ENCODE measurements at places on chromosomes 1 and 21.

- DNase-seq, result no peak
Observed at GRCh38 chr1:236089046-236089773, 24.3 kb upstream of the NID1 start.

DNA sequence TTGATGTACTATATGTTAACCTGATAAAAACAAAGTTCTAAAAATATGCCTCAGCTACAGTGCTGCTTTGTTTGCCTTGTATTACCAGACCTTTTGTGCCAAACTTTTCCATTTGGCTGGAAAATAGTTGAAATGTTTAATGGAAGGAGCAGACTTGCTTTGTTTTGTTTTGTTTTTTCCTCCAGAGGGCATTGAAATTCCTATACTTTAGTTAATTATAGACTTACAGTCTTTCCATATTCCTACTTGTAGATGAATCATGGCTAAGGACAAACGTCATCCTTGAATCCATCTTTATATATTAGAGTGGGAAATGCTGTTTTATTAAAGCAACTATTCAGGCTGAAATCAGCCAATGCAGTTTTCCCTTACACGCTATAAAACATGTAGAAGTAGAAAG, 6.7 kb downstream of the CAP1 start:
- no peak for DNase-seq

- DNase-seq, result no peak
Observed at GRCh38 chr1:156070548-156070947, 9.6 kb downstream of the RAB25 start.

GRCh38 chr1:37181425-37181824, 147.1 kb upstream of the GRIK3 start:
- DNase-seq, result no peak

DNA sequence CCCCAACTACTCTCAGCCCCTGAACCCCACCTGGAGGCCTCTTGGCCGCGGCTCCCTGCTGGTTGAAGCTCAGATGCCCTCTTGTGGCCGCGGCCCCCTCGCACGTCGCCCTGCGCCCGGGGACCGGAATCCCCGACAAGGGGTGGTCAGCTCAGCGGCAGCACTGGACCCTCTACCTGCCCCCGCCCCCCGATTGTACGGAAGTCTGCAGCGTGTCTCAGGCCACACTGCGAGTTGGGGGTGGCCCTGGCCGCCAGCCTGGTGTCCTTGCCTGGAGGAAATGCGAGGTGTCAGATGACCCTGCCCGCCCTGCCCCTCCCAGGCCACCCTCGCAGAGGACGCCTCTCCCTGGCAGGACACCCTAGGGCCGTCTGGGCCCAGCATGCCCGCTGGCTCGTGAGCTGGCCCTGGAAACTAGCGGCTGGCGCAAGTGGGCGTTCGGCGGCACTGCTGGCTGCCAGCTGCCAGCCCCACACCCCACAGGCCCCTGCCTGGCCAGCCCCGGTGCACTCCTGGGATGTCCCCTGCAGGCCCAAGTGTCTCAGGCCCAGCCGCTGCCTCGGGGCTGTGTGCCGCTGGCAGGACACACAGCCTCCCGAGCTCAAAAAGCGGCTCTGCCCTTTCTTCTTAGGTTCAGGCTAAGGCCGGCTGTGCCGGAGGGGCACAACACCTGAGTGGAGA, 60.8 kb downstream of the EDN2 start:
- DNase-seq, result peak; percentile 96

GRCh38 chr1:68046885-68047658, 3.4 kb downstream of the DIRAS3 start:
- no peak for DNase-seq

DNA sequence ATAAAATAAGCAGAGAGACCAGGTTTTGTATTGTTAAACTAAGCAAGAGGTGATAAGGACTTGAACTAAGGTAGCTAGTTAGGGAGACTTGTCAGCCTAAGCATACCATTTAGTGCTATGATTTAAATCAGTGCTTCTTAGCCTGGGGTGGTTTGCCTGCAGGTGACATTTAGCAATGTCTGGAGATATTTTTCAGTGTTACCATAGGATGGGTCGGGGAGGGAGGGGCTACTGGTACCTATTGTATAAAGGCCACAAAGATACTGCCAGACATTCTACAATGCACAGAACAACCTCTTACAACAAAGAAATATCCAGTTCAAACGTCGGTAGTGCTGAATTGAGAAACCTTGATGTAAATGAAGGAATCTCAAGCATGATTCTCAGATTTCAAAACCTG, 3.3 kb downstream of the ATP5PB start:
- DNase-seq, result no peak

- DNase-seq, result no peak
Observed at GRCh38 chr1:61743431-61743705, 1.1 kb downstream of the PATJ start.

DNA sequence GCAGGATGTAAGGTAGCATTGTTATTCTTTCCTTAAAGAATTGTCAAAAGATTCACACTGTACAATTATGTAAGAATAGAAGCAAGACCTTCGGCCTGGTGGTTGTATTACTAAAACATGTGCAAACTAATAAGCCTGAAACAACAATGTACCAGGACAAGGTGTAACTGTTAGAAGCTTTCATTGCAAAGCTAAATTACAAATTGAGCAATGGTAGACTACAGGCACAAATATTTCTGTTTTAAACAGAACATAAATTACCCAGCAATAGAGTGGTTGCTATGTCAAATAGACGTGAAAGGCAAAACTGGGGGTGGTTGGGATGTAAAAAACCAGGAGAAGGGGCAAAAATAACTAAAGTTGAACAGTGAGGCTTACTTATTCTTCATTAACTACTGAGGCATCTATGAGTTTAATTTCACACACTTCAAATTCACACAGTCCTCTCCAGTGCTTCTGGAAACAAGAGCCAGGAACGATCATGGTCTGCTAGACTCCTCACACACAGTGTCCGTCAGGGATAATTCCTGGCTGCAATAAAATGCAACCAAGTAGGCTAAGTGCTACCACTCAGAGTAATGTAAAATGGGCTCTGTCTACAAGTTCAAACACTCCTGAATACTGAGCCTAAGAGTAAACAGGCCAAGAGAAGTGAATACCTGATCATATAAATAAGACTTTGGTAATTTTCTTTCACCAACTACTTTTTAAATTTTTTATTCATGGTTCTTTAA, 39.3 kb upstream of the C1orf198 start:
- no peak for DNase-seq

DNA sequence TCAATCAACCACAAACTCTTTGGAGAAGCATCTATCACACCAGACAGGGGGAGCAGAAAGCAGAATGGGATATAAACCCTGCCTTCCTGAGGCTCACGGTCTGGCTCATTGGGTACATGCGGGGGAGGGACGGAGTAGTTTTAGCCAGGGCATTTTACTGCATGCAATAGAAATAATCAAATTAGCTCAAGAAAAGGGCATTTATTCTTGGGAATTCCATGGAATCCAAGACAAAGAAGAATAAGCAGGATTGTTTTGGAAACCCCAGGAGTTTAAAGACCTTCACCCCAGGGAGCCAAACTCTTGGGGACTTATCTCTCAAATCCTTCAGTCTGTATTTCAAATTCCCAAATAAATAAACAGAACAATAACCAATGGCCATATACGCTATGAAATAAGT, 5.2 kb upstream of the KAZN start:
- no peak for DNase-seq

DNA sequence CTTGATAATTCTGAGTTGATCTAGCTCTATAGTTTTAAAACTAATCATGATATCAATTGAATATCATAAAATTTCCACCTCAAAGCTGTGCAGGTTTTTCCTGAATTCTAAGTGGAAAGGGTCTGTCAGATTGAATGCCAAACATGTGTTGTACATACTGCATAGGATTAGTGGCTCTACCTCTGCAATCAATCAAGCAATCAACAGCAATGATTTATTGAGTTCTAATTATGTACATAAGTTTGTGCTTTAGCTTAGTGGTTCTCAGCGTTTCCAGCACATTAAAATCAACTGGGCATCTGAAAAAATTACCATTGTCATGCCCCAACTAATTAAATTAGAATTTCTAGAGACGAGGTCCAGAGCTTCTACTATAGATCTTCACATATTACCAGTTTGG, 251.5 kb downstream of the BACH1 start:
- no peak for DNase-seq

DNA sequence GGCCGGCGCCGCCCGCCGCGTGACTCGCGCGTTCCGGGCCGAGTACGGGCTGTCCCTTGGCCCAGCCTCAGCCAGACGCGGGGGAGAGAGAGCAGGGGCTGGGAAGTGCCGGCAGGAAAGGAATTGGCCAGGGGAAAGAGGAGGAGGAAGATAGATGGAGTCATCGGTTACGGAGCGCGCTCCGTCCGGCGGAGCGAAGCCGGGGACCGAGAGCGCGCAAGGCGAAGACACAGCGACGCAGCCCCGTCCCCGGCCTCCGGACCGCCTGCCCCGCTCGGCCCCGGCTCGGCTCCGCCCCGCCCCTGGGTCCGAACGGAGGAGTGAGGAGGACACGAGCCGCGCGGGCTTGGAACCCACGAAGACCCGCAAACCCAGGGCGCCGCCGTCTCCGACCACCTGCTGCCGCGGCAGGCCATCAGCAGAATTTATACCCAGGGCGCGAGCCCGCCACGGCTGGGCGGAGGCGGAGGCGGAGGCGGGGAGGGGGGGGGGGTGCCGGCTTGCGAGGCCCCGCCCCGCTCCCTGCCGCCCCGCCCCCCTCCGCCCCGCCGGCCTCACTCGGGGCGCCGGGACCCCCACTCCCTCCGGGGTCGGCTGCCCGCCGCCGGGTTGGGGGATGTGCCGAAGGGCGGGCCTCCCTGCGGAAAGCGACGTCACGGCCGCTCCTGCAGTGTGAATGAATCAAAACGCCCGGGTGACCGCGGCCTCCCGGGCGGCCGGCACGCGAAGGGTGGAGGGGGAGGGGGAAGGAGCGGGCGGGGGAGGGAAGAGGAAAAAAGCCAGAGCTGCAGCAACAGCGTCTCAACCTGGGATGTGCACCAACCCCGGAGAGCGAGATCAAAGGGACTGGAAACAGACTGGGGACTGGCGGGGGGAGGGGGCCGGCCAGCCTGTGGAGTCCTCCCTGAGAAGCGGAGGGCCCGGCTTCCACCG, at the start of gene LHX4:
TSS of gene LHX4 (plus strand) at position 782 of the 933 bp plus-strand sequence. CDS start 266 bp downstream, outside the sequence.
- no peak for DNase-seq

- DNase-seq, result peak; percentile 62
Observed at GRCh38 chr21:38925923-38926322, 120.2 kb downstream of the ETS2 start.

- no peak for DNase-seq
Observed at GRCh38 chr1:192133350-192133926, 24.8 kb upstream of the RGS18 start.

GRCh38 chr1:165253818-165254254, 102.7 kb downstream of the LMX1A start:
- no peak for DNase-seq

- no peak for DNase-seq
Observed at GRCh38 chr1:70277875-70278274, 56.7 kb downstream of the SRSF11 start.

DNA sequence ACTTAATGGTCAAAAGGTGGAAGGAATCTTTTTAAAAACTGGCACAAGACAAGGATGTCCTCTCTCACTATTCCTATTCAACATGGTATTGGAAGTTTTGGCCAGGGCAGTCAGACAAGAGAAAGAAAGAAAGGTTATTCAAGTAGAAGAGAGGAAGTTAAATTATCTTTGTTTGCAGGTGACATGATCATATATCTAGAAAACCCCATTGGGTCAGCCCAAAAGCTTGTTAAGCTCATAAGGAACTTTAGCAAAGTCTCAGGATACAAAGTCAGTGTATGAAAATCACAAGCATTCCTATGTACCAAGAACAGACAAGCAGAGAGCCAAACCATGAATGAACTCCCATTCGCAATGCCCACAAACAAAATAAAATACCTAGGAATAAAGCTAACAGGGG, 5.4 kb upstream of the PGBD2 start:
- DNase-seq, result no peak

- DNase-seq, result no peak
Observed at GRCh38 chr1:63010913-63011660, 227.2 kb downstream of the ATG4C start.

DNA sequence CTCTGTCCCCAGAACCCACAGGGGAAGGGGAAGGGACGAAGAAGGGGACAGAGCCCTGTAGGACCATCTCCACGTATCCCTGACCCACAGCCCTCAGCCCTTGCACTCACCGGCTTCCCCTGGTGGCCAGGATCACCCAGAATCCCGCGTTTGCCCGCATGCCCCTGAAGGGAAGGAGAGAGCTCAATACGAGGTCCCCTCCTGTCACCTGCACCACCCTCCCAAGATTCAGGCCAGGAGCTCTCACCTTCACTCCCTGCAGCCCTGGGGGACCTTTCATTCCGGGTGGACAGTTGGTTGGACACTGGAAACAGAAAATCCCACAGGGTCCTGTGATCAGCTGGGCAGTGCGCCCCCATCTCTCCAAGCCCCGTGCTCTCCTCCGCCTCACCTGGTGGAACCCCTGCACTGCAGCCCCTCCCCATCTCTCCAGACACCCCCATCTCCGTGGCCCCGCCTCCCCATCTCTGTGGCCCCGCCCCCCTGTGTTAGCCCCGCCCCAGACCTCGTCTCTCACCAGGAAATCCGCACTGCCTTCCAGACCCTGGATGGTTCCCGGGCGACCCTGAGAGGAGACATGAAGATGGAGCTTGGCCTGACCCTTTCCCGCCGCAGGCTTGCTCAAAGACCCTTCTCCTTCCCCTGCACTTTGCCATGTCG, 6.0 kb downstream of the COL9A2 start:
- DNase-seq, result no peak

- no peak for DNase-seq
Observed at GRCh38 chr1:198444792-198445191, 95.7 kb downstream of the ATP6V1G3 start.

- DNase-seq, result no peak
Observed at GRCh38 chr21:26962621-26963181, 4.2 kb downstream of the ADAMTS5 start.

All from gastrocnemius medialis (tissue), 4 donors.